ENCODE measurements at places on chromosomes 16 and 17. TPM values are rescaled to one million over a fixed set of nuclear protein-coding genes. Genes with fewer than 3 reads are reported as not detected.

GRCh38 chr17:12512694-12513355 lies 152.9 kb upstream of the MYOCD start:
- DNase-seq, result no peak

DNA sequence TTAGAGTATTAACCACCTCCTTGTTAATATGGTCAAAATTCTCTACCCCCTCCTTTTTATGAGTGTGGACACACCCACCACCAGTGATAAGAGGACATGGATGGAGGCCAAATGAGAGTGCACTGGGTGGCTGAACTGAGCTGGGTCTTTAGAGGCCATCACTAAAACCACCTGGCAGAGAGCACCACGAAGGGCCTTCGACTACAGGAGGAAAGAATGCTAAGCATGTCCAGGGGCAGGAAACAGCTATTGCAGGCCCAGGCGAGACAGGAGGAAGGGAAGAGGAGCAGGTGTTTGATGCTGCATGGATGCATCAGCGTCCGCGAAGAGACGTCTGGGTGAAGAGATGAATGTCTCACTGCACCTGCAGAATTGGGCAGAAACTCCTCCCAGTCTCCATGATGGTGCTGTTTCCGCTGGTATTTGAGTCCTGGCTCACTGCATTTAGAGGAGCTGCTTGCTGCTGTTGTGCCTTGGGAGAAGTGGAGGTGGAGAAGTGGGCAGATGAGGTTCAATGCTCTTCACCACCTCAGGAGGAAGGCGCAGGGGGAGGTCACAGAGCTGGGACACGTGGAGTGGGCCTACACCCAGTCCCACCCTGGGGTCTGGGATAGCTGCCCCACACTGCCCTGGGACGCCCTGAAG lies 33.2 kb downstream of the SPHK1 start:
- DNase-seq, result no peak

DNA sequence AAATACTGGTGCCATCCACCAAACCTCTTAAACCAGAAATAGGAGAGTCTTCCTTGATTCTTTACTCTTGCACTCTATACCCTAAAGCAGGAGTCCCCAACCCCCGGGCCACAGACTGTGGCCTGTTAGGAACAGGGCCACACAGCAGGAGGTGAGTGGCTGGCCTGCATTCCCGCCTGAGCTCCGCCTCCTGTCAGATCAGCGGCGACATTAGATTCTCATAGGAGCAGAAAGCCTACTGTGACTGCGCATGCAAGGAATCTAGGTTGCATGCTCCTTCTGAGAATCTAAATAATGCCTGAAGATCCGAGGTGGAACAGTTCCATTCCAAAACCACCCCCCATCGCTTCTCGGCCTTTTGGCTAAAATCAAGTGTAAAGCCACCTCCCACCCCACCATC lies 30.3 kb upstream of the SRCIN1 start:
- DNase-seq, result no peak

DNA sequence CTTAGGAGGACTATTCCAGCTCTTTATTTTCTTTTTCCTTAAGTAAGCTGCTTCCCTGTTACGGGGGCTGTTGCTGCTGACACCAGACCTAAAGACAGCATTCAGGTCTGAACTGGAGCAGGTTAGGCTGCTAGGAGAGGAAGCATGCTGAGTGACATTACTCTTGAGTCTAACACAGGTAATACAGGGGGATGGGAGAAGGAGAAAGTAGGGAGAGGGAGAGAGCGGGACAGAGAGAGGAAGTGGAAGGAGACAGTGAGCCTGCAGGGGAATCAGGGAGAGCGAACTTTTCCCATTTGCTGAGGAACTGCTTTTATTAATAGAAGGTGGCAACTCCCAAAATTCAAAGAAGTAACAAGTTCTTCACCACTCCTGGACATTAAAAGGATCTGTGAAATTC lies 130.9 kb downstream of the PARN start:
- DNase-seq, result no peak

GRCh38 chr16:28237754-28238357 lies 26.1 kb upstream of the XPO6 start:
- DNase-seq, result no peak

GRCh38 chr16:82300374-82300951 lies 130.4 kb upstream of the MPHOSPH6 start:
- DNase-seq, result no peak

DNA sequence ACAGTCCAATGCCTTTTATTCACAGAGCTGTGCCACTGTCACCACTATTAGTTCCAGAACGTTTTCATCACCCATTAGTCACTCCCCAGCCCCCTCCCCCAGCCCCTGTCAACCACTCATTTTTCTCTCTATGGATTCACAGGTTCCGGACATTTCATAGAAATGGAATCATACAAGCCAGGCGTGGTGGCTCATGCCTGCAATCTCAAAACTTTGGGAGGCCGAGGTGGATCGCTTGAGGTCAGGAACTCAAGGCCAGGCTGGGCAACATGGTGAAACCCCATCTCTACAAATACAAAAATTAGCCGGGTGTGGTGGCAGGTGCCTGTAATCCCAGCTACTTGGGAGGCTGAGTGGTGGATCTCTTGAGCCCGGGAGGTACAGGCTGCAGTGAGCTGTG lies 759 bp upstream of the PAM16 start:
- no peak for DNase-seq

DNA sequence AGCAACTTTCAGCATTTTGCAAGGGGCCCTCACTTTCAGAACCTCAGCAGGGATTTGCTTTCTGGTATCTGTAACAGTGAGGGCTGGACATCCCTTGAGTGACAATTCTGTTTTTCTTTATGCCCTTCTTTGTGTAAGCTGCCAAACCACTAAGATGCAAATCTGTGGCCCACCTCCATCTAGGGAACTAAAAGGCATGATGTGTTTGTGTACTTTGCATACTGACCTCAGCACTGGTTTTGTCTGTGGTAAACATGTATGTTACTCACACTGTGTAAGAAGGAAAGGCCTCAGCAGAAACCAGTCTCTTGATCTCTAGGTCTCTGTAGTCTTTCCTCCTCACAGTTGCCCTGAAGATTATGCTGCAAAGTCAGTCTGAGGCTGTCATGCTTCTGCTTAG lies 396.6 kb upstream of the DYNLRB2 start:
- DNase-seq, result no peak

GRCh38 chr17:80361495-80362220 lies 53.3 kb upstream of the ENDOV start:
- no peak for DNase-seq

DNA sequence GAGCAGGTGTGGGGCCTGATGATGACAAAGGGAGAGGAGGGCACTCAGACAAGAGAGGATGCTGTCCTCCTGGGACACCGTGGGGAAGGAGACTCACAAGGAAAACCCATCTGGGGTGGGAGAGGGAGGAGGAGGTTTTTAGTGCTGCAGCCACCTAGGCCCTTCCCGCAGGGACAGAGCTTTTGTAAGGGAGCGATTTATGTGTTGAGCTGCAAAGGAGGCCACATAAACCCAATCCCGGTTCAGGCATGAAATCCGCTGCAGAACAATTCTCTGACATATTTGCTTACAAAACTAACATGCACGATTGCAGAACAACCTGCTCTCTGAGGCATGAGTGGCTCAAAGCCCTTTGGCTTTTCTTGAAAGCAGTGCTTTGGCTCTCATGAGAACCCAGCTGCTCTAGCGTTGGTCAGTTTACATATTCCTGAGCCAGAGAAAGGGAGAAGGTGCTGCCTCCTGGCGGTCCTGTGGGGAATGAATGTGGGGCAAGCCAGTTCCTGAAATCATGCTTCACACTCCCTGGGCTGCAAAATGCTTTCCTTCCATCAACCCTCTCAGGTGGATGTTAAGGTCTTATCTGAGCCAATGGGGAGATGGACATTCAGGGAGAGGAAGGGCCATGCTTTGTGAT lies 122.4 kb upstream of the NLRP1 start:
- DNase-seq, result no peak

- DNase-seq, result no peak
These were observed 18.9 kb downstream of the KATNB1 start for GRCh38 chr16:57754354-57755060.

DNA sequence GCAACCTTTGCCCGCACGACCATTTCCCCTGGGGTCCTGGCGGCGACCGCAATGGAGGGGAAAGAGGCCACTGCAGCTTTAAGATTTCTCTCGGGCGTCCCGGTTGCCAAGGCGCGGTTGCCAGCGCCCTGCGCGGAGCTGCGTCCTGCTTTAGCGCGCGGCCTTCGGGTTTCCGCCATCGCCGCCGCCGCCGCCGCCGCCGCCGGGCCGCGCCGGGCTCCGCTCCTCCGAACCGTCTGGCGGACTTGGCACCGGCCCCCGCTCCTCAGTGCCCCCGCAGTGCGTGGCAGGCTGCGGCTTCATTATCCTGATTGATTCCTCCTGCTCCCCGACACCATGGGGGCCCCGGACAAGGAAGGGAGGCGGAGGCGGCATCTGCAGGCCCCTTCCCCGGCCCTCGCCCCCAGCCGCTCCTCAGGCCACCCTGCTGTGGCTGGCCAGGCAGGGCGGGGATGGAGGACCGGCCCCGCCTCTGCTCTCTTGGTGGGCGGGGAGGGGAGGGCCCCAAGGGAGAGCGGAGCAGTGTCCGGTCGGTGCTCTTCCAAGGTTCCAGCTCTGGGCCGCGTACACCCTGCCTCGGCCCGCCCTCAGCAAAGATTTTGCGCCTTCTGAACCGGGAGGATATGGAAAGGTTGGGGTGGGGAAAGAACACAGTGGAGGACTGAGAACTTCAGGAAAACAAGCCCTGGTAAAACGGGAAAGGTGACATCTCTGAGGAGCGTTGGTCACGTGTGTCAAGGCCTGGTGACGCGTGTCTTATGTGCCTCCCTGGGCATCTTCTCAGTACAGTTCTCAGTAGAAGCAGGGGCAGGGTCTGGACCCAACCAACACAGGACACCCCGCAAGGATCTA lies 34.0 kb downstream of the NEUROD2 start:
- DNase-seq, result peak; percentile 19

DNA sequence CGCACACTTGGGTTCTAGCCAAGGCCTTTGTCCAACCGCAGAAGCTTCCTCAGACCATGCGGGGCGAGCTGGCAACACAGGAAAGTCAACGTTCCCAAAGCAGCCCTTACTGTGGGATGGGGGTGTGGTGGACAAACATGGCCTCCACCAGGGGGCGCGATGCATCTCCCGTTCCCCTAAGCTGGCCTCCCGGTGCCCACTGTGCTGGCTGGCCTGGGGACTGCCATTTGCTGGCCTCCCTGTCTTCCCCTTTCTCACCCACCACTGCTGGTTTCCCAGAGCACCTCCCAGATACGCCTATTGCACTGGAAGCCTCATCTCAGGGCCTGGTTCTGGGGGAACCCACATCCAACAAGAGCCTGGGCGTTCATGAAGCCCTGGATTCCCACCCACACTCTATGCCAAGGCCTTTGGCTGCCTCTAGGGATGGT lies 145.3 kb downstream of the IRF8 start:
- DNase-seq, result no peak

- no peak for DNase-seq
These were observed 15.6 kb downstream of the IGF2BP1 start for GRCh38 chr17:49012769-49013255.

DNA sequence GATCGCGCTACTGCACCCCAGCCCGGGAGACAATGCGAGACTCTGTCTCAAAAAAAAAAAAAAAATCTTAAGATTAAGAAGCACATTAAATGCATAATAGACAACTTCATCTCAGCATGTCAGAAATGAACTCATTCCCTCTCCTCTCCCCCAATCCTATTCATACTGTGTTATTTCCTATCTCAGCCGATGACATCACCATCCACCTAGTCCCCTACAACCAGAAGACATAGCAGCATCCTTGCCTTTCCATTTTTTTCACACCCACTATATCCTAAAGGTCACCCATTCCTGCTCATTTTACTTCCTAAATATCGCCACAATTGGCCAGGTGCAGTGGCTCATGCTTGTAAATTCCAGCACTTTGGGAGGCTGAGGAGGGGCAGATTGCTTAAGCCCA lies 81.3 kb downstream of the RPGRIP1L start:
- no peak for DNase-seq

GRCh38 chr16:54309341-54309740 lies 22.8 kb upstream of the IRX3 start:
- DNase-seq, result no peak

- DNase-seq, result no peak
These were observed 8.8 kb downstream of the CDK5R1 start for GRCh38 chr17:32495359-32496231.

DNA sequence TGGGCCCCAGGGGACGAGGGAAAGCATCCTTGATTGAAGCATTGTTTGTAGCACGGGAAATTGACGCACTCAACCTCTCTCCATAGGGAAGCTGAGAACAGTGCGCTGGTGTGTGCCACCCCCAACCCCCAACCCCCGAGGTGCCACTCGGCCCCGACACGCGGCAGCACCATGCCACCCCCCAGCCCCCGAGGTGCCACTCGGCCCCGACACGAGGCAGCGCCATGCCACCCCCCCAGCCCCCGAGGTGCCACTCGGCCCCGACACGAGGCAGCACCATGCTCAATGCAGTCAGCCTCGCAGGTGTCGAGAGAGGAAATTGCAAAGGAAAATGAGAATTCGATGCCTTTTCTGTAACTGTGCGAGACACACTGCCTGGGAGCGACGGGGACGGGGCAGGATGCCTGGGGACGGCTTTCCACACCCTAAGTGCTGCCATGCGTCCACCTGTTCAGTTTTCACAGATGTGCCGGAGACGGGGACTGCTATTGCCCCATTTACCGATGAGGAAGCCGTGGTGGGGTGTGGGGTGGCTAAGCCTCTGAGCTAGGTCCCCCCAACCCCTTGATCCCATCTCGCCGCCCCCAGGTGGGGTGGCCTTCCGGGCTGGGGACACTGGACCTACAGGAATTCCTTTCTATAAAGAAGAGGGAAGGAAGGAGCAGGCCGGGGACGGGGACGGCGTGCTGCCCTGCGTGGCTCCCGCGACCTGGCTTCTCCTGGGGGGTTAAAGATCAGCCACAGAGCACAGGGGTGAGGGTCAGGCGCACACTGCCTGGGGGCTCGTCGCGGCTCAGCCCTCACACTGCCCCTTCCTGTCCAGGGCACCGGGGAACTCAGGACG lies 9.8 kb downstream of the CBFA2T3 start:
- DNase-seq, result no peak

DNA sequence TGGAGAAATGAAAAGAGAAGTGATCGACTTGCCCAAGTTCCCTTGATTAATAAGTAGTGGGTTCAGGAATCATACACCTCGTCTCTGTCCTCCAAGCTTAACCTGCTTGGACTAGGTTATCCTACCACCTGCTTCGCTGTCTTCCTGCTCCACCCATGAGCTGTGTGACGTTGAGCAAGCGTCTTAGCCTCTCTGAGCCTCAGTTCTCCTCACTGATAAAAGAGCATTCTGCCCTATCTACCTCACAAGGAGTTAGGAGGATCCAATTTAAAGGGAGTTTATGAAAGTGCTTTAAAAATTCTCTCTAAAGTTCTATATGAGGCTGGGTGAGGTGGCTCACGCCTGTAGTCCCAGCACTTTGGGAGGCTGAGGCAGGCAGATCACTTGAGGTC lies 9.5 kb upstream of the BHLHA9 start:
- DNase-seq, result no peak

GRCh38 chr17:9672691-9673090 lies 27.4 kb downstream of the USP43 start:
- DNase-seq, result no peak

The TP53TG3E gene
- not detected for total RNA-seq

The TPPP3 gene
- 0.46 TPM for total RNA-seq

The STAC2 gene
- total RNA-seq, result not detected

The COL1A1 gene
- 176 TPM for total RNA-seq

The MT1A gene
- total RNA-seq, result not detected

The CKLF gene
- total RNA-seq, result 120 TPM

The MED31 gene
- 13.5 TPM for total RNA-seq

The CASKIN1 gene
- 0.07 TPM for total RNA-seq
